Cardiac muscle cell (in vitro differentiated cells and primary cell): ENCODE measurements at places on chromosomes 5 and 9. TPM values are rescaled to one million over a fixed set of nuclear protein-coding genes. Genes with fewer than 3 reads are reported as not detected.

The GABRB2 gene
- 3.3 and 3.6 TPM in 2 replicates for polyA plus RNA-seq

The CXCL14 gene
- 1.1 and 1.9 TPM in 2 replicates for polyA plus RNA-seq

DNA sequence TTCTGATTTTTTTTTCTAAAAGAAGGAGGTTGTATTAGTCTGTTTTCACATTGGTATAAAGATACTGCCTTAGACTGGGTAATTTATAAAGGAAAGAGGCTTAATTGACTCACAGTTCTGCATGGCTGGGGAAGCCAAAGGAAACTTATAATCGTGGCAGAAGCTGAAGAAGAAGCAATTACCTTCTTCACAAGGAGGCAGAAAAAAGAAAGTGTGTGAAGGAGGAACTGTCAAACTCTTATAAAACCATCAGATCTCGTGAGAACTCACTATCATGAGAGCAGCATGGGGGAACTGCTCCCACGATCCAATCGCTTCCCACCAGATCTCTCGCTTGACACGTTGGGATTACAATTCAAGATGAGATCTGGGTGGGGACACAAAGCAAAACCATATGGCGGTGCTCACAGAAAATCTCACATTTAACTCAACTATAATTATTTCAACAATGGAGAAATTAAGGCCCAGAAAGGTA lies 27.1 kb downstream of the DPYSL3 start:
- DNase-seq, result no peak

GRCh38 chr9:107536462-107536861 lies 46.9 kb upstream of the KLF4 start:
- no peak for DNase-seq

- DNase-seq, result peak; percentile 68
Observed at GRCh38 chr9:127066060-127066850, 56.2 kb downstream of the ANGPTL2 start.
